ENCODE measurements at places on chromosomes 5 and 9.

DNA sequence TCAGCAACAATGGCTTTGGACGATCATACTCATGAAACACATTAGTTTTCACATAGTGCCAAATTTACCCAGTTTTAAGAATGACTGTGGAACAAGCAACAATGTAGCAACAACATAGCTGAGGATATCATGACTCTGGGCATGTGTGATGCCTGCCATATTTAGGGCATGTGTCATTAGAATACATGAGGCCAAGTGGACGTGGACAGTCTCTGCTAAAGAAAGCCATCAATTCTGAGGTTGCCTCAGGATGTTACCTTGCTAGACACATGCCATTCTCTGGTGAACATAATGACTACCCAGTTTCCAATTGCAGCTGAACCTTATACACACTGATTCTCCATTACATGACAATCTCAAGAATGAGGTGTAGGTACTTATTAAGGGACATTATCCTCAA is 103.3 kb upstream of the ADAMTS19 start:
- no peak for DNase-seq

DNA sequence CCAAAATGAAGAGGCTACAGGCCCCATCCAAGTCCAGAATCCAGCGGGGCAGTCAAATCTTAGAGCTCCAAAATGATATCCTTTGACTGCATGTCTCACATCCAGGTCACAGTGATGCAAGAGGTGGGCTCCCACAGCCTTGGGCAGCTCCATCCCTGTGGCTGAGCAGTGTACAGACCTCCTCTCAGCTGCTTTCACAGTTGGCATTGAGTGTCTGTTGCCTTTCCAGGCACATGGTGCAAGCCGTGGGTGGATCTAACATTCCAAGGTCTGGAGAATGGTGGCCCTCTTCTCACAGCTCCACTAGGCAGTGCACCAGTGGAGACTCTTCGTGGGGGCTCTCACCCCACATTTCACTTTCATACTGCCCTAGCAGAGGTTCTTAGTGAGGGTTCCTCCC is 120.7 kb downstream of the GIN1 start:
- DNase-seq = no peak

DNA sequence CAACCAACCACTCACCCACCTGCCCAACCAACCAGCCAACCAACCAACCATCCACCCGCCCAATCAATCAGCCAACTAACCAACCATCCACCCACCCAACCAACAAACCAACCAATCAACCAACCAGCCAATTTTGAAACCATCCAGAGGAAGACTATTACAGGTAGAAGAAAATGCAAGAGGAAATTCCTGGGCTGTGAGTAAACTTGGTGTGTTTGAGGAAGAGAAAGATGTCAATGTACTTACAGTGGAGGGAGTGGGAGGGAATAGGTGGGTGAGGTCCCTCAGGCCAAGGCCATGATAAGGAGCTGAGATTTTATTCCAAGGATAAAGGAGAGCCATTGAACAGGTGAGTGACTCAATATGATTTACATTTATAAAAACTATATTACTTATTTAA is 30.4 kb downstream of the C9orf57 start:
- no peak for DNase-seq

GRCh38 chr5:140391312-140391711 is 10.3 kb upstream of the ANKHD1 start:
- DNase-seq = no peak

DNA sequence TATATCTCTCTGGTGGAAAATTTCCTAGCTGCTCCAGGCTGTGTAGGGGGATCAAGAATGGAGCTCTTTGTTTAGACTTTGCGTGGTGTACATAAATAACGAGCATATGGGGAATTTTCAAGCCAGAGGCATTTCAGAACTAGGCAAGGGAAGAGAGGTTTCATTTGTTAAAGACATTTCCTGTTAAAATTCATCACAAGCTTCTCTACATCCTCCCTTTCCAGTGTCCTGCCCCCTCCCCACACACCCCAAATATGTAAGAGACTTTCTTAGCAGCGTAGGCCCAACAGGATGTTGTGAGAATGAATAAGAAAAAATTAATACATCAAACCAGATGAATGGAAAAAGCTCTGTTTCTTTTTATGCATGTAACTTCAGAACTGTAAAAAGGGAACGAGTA is 150.3 kb downstream of the GPBP1 start:
- no peak for DNase-seq

DNA sequence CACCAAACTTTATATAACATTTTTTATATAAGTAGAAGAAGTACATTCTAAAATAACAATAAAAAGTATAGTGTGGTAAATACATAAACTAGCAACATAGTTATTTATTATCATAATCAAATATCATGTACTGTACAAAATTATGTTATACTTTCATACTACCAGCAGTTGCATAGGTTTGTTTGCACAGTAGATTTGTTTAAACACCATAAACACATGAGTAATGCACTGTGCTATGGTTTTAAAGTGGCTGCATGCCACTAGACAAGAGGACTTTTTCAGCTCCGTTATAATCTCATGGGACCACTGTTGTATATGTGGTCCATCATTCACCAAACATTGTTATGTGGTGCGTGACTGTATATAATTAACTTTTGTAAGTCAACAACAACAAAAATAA is 137.6 kb downstream of the DRD1 start:
- DNase-seq = no peak

GRCh38 chr9:70679845-70680244 is 265.4 kb upstream of the KLF9 start:
- no peak for DNase-seq

GRCh38 chr9:87421734-87422133 is 75.9 kb upstream of the DAPK1 start:
- no peak for DNase-seq

DNA sequence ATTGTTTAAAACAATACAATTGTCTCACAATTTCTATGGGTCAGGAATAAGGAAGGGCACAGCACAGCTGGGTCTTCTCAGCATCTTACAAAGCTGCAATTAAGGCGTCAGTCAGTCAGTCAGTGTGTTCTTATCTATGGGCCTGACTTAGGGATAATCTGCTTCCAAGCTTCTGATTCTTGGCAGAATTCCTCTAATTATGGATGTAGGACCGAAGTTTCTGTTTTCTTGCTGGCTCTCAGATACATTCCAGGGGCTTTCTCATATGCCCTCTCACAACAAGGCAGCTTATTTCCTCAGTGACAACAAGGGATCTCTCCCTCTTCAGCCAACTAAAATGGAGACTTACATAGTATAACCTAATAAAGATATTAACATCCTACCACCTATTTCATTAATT is 1925.3 kb upstream of the ACO1 start:
- DNase-seq = no peak

DNA sequence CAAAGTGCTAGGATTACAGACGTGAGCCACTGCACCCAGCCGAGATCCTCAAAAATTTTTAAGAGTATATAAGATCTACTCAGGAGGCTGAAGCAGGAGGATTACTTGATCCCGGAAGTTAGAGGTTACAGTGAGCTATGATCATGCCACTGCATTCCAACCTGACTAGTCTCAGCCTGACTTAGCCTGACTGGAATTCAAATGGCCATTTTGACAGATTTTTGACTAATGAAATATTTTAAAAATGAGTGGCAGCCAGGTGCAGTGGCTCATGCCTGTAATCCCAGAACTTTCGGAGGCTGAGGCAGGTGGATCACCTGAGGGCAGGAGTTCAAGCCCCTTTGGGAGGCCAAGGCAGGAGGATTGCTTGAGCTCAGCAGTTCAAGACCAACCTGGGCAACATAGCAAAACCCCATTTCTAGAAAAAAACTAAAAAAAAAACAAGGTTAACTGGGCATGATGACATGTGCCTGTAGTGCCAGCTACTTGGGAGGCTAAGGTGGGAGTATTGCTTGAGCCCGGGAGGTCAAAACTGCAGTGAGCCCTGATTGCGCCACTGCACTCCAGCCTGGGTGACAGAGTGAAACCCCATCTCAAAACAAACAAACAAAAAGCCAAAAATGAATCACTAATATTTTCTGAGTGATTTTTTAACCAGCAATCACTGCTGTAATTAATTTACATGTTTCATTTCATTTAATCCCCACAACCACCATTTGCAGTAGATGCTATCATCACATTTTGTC is 16.6 kb downstream of the ATOX1 start:
- no peak for DNase-seq

DNA sequence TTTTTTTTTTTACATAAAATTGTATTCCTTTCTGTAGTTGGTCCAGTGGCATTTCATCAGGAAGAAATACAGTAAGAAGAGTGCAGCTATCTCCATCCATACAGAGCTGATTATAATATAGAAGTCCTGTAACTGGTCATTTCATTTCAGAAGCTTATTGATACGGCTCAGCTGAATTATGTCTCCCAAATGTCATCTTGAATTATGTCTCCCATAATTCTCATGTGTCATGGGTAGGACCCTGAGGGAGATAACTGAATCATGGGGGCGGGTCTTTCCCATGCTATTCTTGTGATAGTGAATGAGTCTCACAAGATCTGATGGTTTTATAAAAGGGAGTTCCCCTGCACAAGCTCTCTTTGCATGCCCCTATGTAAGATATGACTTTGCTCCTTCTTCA is 492.9 kb downstream of the CHSY3 start:
- no peak for DNase-seq

DNA sequence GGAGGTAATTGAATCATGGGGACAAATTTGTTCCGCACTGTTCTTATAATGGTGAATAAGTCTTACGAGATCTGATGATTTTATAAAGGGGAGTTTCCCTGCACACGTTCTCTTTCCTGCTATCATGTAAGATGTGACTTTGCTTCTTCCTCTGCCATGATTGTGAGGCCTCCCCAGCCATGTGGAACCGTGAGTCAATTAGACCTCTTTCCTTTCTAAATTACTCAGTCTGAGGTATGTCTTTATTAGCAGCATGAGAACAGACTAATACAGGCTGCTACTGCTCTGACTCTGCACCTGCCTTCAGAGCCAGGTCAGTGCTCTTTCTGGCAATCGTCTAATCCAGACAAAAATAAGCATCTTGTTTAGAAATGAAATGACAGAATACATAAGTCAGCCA is 479.2 kb upstream of the TUSC1 start:
- no peak for DNase-seq

- no peak for DNase-seq
These were observed 210.8 kb downstream of the NFIB start for GRCh38 chr9:14103115-14103514.

DNA sequence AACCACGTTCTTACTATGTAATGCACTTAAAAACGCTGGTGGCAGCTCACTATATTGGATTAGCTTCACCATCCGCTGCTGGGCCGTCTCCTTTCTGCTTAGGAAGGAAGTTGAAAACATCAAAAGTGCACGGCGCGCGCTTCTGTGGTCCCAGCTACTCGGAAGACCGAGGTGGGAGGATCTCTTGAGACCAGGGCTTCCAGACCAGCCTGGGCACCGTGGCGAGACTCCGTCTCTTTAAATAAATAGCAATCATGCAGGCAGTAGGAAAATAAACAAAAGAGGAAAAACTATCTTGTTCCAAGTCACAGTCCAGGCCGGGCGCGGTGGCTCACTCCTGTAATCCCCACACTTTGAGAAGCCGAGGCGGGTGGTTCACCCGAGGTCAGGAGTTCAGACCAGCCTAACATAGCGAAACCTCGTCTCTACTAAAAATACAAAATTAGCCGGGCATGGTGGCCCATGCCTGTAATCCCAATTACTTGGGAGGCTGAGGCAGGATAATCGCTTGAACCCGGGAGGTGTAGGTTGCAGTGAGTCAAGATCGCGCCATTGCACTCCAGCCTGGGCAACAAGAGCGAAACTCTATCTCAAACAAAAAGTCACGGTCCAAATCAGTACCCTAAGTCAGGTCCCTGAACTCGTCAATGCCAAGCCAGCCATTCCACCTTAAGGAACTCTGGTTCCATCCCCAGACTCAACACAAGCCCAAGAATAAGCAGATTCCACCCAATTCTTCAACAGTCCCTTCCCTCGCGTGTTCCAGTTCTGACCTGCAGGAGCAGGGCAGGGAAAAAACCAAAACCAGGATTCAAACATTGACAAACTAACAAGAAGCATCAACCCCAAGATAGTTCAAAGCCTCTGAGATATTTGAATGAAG is 1.0 kb upstream of the GOLGA1 start:
- no peak for DNase-seq

DNA sequence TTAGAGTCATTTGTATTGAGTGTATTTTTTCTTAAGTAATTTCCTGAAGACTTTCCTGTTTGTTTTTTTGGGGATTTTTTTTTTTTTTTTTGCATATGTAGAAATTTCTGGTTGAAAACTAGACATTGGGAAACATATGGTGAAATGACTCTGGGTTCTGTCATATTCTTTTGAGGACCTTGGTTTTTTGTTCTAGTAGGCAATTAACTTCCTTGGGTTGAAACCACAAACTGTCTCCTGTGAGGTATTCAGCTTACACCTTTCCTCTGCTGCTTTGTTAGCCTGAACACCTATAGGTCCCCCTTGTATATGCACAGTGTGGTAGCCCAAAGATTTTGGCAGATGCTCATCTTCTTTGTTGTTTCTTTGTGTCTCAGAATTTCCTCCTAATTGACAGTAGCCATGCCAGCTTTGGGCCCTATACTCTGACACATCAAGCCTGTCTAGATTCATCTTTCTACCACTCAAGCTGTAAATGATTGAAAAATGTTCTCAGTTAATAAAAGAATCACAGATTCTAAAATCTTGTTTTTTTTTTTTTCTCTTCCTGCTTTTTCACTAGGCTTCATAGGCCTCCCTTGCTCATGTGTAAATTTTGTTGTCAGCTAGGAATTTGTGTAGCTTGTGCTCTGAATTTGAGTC is 140.6 kb downstream of the COMMD10 start:
- no peak for DNase-seq

DNA sequence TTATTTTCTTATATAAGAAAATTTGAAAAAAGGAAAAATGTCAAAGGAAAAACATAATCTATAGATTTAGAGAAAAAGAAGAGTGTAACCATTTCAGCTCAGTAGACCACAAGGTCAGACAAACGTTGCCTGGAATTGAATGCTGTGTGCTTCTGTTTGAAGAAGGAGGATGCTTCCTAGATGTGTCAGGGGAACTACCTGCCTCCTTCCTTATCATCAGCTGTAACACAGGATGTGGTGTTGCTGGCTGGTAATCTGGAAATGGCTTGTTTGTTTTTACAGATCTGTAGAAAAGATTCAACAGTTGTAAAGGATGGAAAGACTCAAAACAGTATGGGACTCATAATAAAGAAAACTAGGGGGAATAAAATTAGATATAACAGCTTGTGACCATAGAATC is 160.7 kb upstream of the MEF2C start:
- no peak for DNase-seq

DNA sequence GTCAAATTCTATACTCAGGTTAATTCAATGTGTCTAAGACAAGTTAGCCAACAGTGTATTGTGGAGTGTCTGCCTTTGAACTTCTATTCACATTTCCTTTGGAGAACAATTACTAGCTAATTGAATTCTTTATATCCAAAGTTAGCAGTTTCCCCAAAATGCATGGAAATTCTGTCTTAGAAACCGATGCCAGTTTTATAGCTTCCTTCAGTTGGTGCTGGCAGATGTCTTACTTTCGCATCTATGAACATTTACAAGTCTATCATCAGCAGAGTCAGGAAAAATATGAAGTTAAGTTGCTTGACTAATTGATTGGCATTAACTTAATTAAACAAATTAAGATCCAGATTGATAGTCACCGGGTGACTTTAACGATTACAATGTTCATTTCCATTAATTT is 527.6 kb upstream of the CDH18 start:
- no peak for DNase-seq

- no peak for DNase-seq
These were observed 329.5 kb downstream of the ICE1 start for GRCh38 chr5:5751987-5752386.

GRCh38 chr9:306907-307306 is 92.2 kb downstream of the DOCK8 start:
- no peak for DNase-seq

- no peak for DNase-seq
These were observed 6.9 kb downstream of the AK3 start for GRCh38 chr9:4734150-4734549.

GRCh38 chr5:71873191-71873591 is 154.1 kb downstream of the CARTPT start:
- no peak for DNase-seq

Measured in cortex of kidney (tissue), 1 donor.